Right renal cortex interstitium (tissue), 3 donors: ENCODE measurements at places on chromosomes 5 and 9.

DNA sequence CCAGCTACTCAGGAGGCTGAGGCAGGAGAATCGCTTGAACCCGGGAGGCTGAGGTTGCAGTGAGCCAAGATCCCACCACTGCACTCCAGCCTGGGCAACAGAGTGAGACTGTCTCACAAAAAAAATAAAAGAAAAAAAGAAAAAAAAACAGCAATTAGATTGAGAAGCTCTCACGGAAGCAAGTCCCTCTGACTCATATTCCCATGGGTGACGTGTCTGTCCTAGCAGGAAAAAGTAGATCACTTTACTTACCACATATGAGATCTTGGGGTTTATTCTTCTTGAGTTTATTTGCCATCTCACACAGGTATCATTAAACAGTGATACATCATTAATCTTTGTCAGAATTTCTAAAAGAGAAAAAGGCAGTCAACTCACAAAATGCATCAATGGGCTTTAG lies 62.6 kb downstream of the SUSD1 start:
- DNase-seq, result no peak

DNA sequence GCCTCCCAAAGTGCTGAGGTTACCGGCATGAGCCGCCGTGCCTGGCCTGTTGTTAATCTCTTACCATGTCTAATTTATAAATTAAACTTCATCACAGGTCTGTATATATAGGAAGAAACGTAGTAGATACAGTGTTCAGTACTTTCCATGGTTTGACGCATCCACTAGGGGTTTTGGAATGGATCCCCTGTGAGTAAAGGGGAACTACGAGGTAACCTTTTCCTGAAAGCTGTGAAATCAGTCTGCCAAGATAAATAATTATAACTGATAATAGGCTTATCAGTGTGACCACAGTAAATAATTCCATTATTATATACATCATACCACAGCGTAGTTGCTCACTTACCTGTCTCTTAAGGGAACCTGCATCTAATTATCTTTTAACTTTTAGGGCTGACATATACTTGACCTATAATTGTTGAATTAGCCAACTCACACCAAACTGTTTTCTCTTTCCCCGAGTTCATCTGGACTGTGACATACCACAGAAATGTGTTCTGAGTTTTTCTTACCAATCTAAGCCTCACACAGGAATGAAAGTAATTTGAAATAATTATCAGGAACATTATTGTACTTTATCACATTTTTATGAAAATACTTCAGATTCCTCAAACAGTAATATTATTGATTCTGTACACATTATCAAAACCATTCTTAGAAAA lies 42.9 kb downstream of the DAPK1 start:
- DNase-seq, result no peak

DNA sequence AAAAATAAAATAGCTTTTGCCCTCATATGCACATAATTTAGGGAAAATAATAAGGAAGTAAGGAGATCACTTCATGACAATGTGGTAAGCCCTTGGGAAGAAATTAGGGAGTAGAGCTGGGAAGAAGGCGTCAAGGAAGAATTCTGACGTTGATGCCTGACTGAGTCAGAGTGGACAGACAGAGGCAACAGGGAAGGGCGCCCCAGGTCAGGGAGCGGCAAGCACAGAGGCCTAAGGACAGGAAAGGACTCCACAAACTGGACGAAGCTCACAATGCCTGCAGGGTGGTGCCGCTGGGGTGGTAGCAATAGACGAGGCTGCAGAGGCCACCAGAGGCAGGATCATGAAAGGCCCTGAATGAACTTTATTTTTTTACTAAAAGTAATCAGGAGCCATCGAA lies 7.6 kb downstream of the DRD1 start:
- no peak for DNase-seq

- DNase-seq, result no peak
These were observed 1.3 kb upstream of the PROP1 start for GRCh38 chr5:177997319-177997670.

DNA sequence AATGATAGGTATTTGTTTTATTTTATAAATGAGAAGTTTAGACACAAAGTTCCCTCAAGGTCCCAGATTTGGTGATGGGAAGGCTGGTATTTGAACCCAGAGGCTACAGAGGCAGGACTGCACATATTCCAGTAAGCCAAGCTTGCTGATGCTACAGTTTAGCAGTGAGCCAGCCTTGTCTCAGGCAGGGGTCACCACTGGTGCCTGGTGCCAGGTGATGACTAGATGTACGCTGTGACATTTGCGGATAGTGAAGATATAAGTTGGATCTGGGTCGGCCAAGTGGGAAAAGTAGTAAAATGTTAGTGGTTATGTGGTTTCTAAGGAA lies 143.9 kb downstream of the AOPEP start:
- no peak for DNase-seq

GRCh38 chr9:88236511-88237478 lies 98.5 kb upstream of the SPATA31C2 start:
- no peak for DNase-seq

GRCh38 chr9:70412832-70413463 lies 1.5 kb downstream of the KLF9 start:
- DNase-seq, result no peak

DNA sequence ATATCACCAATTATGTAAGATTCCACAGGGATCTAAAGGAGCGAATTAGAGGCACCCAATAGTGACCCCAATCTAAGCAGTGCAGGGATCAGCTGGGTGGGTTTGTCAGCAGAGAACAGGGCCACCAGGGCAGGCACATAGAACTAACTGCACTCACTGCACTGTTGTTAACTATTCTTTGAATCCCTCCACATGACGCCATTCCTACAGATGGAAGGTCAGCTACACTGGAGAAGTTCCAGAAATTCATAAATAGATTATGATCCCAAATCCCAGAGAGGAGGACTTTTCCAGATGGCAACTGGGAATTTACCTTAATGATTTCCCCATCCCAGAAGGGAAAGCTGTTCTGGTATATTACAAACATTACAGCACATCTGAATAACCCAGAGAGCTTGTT lies 84.2 kb downstream of the THBS4 start:
- DNase-seq, result no peak

DNA sequence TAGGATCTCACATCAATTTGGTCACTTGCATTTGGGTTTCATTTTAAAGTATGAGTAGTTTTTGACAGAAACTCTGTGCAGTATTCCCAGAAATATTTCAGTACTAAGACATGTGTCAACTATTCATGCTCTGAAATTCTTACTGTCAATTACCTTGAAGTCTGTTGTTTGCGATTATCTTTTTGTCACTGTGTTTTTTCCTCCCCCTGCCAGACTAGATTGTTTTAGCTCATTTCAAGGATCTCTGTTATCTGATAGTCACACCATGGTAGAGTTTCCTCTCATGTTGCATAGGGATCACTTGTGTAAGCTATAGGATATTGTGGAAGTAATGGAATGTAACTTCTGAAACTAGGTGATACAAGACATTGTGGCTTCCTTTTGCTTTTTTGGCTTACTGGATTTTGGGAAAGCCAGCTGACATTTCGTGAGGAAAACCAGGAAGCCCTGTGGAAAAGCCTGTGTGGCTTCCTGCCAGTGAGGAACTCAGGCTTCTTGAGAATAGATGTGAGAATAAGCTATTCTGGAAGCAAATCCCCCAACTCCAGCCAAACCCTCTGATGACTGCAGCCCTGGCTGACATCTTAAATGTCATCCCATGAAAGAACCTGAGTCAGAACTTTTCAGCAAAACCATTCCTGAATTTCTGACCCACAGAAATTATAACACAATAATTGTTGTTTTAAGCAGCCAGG lies 122.2 kb downstream of the FGF10 start:
- DNase-seq, result no peak

DNA sequence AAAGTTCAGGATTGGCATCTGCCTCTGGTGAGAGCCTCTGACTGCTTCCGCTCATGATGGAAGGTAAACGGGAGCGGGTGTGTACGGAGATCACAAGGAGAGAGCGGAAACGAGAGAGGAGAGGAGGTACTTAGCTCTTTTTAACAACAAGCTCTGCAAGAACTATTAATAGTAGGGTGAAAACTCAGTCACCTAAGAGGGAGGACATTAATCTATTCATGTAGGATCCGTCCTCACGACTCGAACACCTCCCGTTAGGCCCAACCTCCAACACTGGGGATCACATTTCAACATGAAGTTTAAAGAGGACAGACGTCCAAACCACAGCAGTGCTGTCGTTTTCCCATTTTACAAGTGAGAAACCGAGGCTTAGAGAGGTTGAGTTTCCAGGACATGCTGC lies 173.7 kb downstream of the SLC28A3 start:
- DNase-seq, result no peak

DNA sequence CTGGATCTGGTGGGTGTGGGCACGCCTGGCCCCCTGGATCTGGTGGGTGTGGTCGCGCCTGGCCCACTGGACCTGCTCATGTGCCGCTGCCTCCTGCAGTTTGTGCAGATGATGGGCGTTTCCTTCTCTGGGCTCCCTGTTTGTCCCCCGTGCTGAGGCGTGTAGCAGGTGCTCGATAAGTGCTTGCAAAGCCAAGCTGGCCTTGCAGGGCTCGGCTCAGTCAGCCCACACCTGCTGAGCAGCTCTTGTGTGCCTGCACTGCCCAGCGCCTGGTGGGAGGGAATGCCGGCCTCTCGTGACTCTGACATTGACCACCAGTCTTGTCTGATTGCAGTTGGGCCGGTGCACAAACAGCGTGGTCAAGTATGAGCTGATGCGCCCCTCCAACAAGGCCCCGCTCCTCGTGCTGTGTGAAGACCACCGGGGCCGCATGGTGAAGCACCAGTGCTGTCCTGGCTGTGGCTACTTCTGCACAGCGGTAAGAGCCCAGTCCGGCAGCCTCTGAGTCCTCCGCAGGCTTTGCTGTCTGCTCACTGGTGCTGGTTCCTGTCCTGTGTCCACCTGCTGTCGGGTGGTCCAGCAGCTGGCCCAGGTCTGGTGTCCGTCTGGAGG lies 102.7 kb upstream of the CACNA1B start:
- DNase-seq, result no peak

DNA sequence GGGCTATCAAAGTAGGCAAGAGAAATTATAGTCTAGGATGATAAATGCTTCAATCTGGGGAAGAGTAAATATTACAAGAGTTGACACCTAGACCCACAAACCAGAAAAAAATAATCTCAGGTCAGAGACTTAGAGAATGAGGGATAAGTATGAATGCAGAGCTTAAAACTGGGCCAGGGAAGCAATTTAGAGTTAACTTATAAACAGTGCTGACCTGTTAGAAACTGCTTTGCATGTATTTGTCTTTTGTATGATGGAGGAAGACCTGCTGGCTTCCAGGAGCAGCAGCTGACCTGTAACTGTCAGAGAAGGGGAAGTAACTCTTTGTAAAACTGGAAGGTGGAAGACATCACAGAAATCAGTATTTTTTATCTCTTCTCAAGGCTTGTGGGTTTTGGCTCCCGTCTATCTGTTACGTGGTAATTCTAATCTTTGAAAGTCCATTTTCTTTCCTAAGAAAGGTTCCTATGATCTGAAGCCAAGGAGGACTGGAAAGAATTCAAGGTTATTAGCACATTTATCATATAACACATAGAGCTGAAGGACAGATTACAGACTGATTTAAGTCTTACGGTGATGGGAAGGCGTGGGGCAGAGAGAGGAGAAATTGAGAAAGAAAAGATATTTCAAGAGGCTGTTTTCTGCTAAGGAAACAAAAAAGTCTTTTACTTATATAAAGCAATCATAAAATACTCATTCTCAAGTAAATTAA lies 114.7 kb upstream of the ADAMTS19 start:
- no peak for DNase-seq

DNA sequence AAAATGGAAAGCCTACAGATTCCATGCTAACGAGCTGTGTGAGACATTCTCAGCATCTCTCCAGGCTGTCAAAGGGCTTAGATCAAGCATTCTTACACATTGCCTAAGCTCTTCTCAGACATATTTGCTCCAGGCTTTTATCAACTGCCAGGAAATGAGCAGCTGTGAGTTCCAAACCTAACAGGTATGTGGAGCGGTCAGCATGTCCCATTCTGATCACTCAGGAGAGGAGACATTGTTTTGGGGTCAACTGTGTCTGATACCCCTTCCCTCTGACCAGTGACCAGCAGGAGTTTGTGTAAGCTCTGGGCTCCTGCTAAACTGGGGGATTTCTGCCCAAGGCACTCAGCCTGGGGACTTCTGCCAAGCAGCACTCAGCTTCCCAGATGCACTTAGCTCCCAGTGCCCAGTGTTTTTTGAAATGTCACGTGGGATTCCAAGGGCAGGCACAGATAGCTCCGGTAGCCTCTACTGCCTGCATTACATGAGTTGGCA lies 229.1 kb downstream of the SEC61B start:
- no peak for DNase-seq

GRCh38 chr5:117246424-117246823 lies 671.8 kb upstream of the SEMA6A start:
- DNase-seq, result no peak

- no peak for DNase-seq
These were observed 97.2 kb downstream of the SPOCK1 start for GRCh38 chr5:137401946-137402345.
